Panc1 (cell line): ENCODE measurements at places on chromosomes 1 and 21.
A peak's percentile ranks its signal among the peaks of the same experiment; 100 is the strongest.

GRCh38 chr1:76231320-76231719 is 156.8 kb downstream of the ST6GALNAC3 start:
- H3K27ac ChIP-seq = no peak overlapping the region
- H3K4me1 ChIP-seq = no peaks in the 10 kb centered on the region
- no peak for DNase-seq
- no peak overlapping the region for H3K4me3 ChIP-seq

GRCh38 chr1:65756616-65757015 is 36.1 kb upstream of the PDE4B start:
- no peak overlapping the region for H3K27ac ChIP-seq
- no peaks in the 10 kb centered on the region for H3K27me3 ChIP-seq
- no peaks in the 10 kb centered on the region for H3K4me1 ChIP-seq
- no peak overlapping the region for H3K4me3 ChIP-seq
- DNase-seq = no peak

GRCh38 chr1:167064621-167065020 is 25.6 kb downstream of the GPA33 start:
- no peaks in the 10 kb centered on the region for H3K4me1 ChIP-seq
- no peak for DNase-seq
- H3K36me3 ChIP-seq = no peaks in the 10 kb centered on the region
- no peak overlapping the region for H3K27ac ChIP-seq

DNA sequence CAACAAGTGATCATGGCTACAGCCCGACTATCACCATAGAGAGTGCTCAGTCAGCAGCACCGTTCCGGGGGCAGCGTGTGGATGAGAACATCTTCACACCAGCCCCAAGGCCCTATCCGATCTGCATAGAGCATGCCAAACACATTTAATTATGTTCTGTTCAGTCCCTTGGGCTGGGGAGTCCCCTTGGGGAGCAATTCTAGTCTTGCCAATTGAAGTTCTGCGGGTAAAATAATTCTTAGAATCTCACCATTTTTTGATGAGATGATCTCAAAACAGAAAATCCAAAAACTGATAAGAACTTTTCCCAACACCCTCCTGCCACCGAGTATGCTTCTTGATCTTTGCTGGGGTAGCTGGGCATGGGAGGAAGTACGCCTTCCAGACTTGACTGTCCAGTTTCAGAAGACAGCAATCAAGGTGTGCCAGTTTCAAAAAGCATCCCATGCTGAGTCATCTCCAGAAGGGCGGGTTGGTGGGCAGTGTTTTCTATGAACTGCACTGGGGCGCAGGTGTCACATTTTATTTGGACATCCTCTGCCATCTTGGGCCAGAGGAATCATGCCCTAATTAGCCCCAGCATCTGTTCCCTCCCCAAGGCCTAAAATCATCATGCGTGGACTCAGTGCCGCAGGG is 20.8 kb upstream of the PTPRF start:
- no peak overlapping the region for H3K27ac ChIP-seq
- no peak overlapping the region for H3K4me3 ChIP-seq
- H3K27me3 ChIP-seq = no peaks in the 10 kb centered on the region
- H3K36me3 ChIP-seq = no peaks in the 10 kb centered on the region

- no peak overlapping the region for H3K4me3 ChIP-seq
- DNase-seq = no peak
- H3K4me1 ChIP-seq = no peaks in the 10 kb centered on the region
- H3K36me3 ChIP-seq = no peaks in the 10 kb centered on the region
- H3K27ac ChIP-seq = no peak overlapping the region
- no peaks in the 10 kb centered on the region for H3K27me3 ChIP-seq
Measured at GRCh38 chr1:158818975-158819431, 12.1 kb upstream of the MNDA start.

- peak; percentile 54 for DNase-seq
- H3K27me3 ChIP-seq = no peaks in the 10 kb centered on the region
- no peaks in the 10 kb centered on the region for H3K4me1 ChIP-seq
- no peaks in the 10 kb centered on the region for H3K36me3 ChIP-seq
- H3K27ac ChIP-seq = no peak overlapping the region
Measured at GRCh38 chr1:183942933-183943693, 94.4 kb downstream of the COLGALT2 start.

DNA sequence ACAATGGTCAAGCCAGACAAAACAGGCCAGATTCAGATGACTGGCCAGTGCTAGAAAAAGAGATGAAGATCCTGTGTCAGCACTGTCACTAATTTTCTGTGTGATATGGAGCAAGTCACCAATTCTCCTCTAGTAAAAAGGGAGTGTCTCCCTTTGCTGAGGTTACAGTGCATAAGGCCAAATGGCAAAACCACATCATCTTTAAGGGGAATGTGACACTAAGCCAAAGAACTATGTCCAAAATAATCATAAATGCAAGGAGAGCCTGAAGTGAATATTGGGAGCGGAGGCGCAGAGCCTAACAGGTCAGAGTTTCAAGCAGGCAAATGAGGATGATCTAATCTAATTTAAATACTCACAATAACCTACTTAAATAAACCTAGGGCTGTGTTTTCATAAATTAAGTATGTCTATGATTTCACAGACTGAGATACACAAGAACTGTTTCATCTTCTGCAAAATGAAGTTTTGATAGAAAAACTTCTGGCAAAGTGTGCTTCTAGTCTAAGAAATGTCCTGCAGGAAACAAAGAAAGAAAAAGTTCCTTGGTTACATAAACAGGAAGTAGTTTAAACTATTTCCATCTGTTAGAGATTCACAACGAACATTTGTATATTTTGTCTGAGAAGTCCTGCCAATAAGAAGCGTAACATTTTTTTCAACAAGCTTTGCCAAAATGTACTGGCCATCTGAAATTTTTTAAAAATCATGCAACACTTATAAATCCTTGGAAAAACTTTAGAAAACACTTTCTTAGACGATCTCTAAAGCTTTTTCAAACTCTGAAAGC is 290.2 kb downstream of the LRRC40 start:
- no peaks in the 10 kb centered on the region for H3K27me3 ChIP-seq
- no peak for DNase-seq
- no peaks in the 10 kb centered on the region for H3K4me1 ChIP-seq
- no peak overlapping the region for H3K4me3 ChIP-seq
- no peak overlapping the region for H3K27ac ChIP-seq

DNA sequence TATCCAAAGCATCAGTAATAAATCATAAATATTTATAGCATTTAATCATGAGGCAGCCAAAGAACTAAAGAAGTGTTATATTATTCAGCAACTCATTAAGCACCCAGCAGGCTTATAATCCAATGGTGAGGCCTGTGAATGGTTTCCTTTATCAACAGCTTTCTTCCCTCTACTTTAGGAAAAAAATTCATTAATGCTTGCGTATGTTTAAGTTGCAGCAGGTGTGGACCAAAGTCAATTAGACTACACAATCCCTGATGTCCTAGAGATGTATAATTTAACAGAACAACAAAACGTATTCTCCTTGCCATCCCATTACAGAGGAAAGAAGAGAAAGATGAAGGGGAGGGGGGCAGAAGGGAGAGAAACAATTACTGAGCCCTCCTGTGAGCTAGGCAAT is 87.7 kb upstream of the MAGI3 start:
- no peaks in the 10 kb centered on the region for H3K27me3 ChIP-seq
- H3K4me1 ChIP-seq = no peaks in the 10 kb centered on the region
- no peaks in the 10 kb centered on the region for H3K36me3 ChIP-seq

DNA sequence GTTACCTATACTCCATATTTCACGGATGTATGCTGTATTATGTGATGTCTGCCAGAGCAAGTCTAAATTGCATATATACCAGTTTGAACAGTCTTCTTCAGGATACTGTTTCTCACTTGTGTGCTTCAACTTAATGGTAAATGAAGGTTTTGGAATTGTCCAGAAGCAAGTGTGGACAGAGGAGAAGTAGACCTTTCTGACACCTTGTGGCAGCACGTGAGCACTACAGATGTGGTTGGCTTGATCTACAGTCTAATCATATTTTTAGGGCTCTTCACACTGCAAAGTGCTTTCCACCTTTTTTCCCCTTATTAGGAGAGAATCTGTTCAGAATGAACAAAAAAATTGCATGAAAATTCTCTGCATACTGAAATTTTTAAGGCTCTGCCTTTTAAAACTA is 10.9 kb downstream of the MORC3 start:
- H3K27ac ChIP-seq = no peak overlapping the region
- H3K36me3 ChIP-seq = no peaks in the 10 kb centered on the region
- H3K27me3 ChIP-seq = no peaks in the 10 kb centered on the region
- peaks cover 6% of the 10 kb centered on the region; the same call in 1 of the 2 replicates for H3K4me1 ChIP-seq

GRCh38 chr1:10825592-10825991 is 29.1 kb upstream of the CASZ1 start:
- H3K4me1 ChIP-seq = peaks cover 8% of the 10 kb centered on the region; the same call in 1 of the 2 replicates
- no peaks in the 10 kb centered on the region for H3K27me3 ChIP-seq
- H3K27ac ChIP-seq = no peak overlapping the region

DNA sequence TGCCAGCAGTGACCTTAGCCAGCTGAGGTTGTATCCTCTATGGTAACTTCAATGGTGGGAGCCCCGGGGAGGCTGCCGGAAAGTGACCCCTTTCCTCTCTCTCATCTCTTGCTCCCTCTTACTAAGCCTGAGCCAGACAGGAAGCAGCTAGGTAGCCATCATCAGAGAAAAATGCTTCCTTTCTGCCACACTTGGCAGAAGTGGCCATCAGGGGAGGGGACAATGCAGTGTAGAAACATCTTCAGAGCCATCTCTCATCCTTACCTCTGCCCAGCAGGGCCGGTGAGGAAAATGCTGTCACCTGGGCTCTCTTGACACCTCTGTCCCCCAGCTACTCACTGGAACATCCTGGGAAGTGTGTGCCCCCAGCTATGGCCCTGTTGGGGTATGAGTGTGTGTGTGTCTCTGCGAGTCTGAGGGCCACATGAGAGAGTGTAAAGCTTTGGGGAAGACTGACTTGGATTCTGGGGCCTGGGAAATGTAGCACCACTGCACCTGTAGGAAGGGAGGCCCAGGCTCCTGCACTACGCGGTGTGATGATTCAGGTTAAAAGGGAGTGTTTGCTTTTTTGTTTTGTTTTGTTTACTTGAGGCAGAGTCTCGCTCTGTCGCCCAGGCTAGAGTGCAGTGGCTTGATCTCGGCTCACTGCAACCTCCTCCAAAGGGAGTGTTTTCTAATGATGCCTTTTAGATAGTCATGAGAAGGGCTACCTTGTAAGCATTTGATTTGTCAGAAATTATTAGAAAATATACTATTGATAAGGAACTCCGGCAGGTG is 48.7 kb upstream of the CNTN2 start:
- no peaks in the 10 kb centered on the region; the same call in 1 of the 2 replicates for H3K27me3 ChIP-seq
- H3K27ac ChIP-seq = no peak overlapping the region
- H3K4me1 ChIP-seq = no peaks in the 10 kb centered on the region
- no peaks in the 10 kb centered on the region for H3K36me3 ChIP-seq
- DNase-seq = no peak

DNA sequence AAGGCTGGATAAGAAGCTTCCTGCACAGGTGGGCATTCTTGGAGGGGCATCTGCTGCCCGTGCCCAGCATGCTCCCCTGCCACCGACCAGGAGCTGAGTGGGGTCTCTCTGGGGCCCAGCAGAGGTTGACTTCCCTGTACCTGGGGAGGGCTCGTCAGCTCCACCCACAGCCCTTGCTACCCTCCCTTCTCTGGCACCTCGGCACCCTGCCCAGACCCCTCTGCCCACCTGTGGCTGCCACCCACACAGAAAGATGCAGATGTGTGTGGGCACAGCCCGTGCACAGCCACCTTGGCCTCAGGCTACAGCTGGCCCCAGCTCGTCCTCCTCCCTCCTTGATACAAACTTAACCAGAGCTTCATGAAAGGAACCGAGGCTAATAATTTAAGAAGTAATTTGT is 241.2 kb upstream of the VAMP3 start:
- H3K27me3 ChIP-seq = no peaks in the 10 kb centered on the region
- H3K27ac ChIP-seq = no peak overlapping the region
- no peaks in the 10 kb centered on the region for H3K4me1 ChIP-seq
- DNase-seq = no peak

DNA sequence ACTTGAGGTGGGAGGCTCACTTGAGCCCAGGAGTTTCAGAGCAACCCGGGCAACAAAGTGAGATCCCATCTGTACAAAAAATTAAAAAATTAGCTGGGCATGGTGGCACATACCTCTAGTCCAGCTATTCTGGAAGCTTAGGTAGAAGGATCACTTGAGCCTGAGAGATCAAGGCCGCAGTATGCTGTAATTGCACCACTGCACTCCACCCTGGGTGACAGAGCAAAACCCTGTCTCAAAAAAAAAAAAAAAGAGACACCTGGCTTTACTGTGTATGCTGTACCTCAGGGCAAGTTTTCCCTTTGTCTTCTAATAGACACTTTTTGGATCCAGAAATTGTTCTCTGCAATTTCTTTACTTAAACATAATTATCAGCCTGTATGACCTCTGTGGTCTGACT is 23.1 kb upstream of the RCC1 start:
- 0 out of 2 replicates have a peak, but pooled peaks cover 3% of the 10 kb centered on the region for H3K36me3 ChIP-seq
- no peaks in the 10 kb centered on the region for H3K4me1 ChIP-seq
- H3K27me3 ChIP-seq = no peaks in the 10 kb centered on the region
- no peak for DNase-seq

GRCh38 chr1:59595774-59596173 is 219.0 kb upstream of the HOOK1 start:
- H3K4me3 ChIP-seq = no peak overlapping the region
- H3K4me1 ChIP-seq = no peaks in the 10 kb centered on the region; the same call in 1 of the 2 replicates
- H3K27ac ChIP-seq = no peak overlapping the region
- no peaks in the 10 kb centered on the region for H3K27me3 ChIP-seq
- no peaks in the 10 kb centered on the region for H3K36me3 ChIP-seq

DNA sequence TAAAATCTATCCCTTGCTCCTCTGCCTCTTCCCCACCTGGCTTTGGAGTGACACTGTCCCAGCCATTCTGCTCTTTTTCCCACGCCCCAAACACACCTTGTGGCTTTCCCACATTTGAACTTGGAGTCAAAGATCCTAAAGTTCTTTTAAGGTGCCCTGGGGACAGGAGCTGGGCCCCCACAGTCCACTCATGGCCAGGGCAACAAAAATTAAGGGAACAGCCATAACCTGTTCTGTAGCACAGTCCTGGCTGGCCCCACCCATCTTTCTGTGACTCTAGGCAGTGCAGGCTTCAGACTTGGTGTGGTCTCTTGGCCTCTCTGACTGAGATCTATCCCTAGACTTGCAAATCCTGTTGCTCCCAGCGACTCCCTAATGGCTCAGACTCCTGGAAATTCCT is 143.0 kb upstream of the MAGI3 start:
- no peak overlapping the region for H3K27ac ChIP-seq
- no peak overlapping the region for H3K4me3 ChIP-seq
- H3K4me1 ChIP-seq = no peaks in the 10 kb centered on the region

- H3K27ac ChIP-seq = no peak overlapping the region
- no peaks in the 10 kb centered on the region for H3K36me3 ChIP-seq
- no peak overlapping the region for H3K4me3 ChIP-seq
- no peaks in the 10 kb centered on the region for H3K27me3 ChIP-seq
- DNase-seq = no peak
Measured at GRCh38 chr1:222535455-222535854, 12.4 kb downstream of the HHIPL2 start.

- H3K4me3 ChIP-seq = no peak overlapping the region
- no peaks in the 10 kb centered on the region for H3K36me3 ChIP-seq
- H3K27ac ChIP-seq = no peak overlapping the region
- no peaks in the 10 kb centered on the region for H3K4me1 ChIP-seq
- H3K27me3 ChIP-seq = no peaks in the 10 kb centered on the region
Measured at GRCh38 chr1:208216062-208216461, 28.1 kb downstream of the PLXNA2 start.

GRCh38 chr1:209589440-209589839 is 5.9 kb downstream of the CAMK1G start:
- peaks cover 8% of the 10 kb centered on the region; the same call in 1 of the 2 replicates for H3K27me3 ChIP-seq
- no peaks in the 10 kb centered on the region for H3K36me3 ChIP-seq
- H3K27ac ChIP-seq = no peak overlapping the region
- no peak for DNase-seq

- H3K4me3 ChIP-seq = no peak overlapping the region
- DNase-seq = no peak
- no peaks in the 10 kb centered on the region for H3K36me3 ChIP-seq
- no peaks in the 10 kb centered on the region for H3K27me3 ChIP-seq
Measured at GRCh38 chr1:178077917-178078316, 16.0 kb upstream of the RASAL2 start.

- peak within 1 kb of the TSS; percentile 66; the same call in 1 of the 2 replicates for H3K27ac ChIP-seq
- no peak within 1 kb of the TSS for H3K4me3 ChIP-seq
- no peaks in the 10 kb centered on the region for H3K27me3 ChIP-seq
- H3K4me1 ChIP-seq = peaks cover 33% of the 10 kb centered on the region
Measured at GRCh38 chr1:15758343-15758931, at the start of gene FBLIM1. Gene FBLIM1 (plus strand): TSS chr1:15758795. CDS start chr1:15764984, 6,189 bp downstream.
